ENCODE measurements at places on chromosomes 4 and X.
A peak's percentile ranks its signal among the peaks of the same experiment; 100 is the strongest.

- DNase-seq = no peak
Observed at GRCh38 chr4:74631338-74631737, 163.0 kb downstream of the BTC start.

DNA sequence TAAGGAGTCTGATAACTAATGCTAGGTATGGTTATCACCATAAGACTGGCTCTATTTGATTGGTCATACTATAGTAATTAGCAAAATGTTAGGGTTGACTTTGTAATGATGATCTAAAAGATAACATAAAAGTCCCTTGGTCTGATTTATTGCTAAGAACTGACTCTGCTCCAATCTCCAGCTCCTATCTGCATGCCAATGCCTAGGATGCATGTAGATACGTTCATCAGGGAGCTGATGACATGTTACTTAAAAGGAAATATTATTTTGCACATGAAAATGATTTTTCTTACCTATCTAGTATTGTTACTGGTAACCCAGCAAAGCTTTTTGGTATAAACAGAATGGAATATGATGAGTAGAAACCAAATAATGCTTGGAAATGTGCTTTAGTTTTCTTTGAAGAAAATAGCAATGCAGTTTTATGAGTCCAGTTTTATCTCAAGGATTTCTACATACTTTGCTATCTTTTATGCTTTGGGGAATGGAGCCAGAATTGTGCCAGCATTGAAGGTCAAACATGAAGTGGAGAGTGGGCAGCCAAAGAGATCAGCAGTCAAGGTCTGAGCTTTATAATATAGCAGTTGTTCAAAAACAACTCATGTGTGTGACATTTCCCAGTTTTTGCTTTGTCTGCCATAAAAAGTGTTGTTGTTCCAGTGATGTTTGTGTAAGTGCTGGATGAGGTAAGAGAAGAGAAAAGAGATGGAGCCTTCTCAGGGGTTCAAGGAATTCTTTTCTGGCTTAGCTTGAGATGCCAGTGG is 121.0 kb downstream of the ARHGAP24 start:
- no peak for DNase-seq

DNA sequence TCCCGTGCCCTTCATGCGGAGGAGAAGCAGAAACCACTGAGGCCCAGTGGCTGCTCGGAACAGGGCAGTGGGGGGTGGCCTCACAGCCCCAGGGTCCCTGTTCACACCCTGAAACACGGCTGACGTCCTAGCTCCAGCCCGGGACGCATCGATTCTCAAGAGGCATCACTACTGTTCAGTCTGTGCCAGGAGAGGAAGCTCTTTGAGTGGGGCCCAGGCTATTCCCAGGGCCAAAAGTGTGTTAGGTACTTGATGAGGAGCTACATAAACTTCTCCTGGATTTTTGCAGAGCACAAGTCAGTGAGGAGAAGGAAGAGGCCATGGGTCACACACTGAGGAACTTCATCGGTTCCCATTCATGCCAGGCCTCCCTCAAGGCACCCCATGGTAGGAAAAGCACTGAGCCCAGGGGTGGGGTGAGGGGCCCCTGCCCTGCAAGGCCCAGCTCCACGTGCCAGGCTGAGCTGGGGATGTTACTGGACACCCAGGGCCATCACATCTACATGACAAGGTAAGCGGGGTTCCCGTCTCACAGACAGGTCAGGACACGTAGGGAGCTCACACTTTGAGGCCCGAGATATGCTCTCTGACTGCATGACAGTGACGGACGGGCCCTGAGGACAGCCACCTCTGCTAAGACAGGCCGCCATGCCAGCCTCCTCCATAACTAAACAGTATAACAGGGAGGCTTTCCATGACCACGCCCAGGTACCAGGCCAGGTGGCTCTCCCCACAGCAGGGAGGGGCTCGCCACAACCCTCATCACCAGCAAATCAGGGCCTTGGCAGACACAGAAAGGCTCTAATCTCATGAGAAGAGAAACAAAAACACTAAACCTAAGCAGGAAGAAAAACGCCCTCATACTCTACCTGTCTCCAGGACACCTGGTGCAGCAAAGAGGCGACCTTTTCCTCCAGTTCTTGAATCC is 12.4 kb downstream of the TNIP2 start:
- DNase-seq = no peak

GRCh38 chr4:64539234-64539849 is 130.1 kb upstream of the TECRL start:
- DNase-seq = peak; percentile 60

DNA sequence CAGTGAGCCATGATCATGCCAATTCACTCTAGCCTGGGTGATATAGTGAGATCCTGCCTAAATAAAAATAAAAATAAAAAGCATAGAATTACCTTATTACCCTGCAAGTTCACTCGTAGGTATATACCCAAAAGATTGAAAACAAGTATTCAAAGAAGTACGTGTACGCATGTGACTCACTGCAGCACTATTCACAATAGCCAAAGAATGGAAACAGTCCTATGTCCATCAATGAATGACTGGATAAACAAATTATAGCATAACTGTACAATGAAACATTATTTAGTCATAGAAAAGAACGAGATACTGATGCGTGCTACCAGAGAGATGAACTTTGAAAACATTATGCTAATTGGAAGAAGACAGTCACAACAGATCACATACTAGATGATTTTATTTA is 204.6 kb upstream of the DIAPH2 start:
- DNase-seq = no peak

DNA sequence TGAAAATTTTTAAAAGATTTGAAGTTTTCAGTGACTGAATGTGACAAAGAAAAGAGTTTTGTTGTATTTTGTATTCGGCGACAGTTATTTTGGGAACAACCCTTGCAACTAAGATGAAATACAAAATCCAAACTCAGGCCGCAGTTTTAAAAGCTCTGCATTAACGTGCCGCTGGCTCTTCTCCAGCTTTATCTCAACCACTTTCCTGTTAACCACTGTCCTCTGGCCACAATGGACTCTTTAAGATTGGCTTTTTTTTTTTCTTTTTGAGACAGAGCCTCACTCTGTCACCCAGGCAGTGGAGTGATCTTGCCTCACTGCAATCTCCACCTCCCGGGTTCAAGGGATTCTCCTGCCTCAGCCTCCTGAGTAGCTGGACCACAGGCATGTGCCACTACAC is 22.1 kb upstream of the AMTN start:
- DNase-seq = peak; percentile 8

All from putamen (tissue), 1 donor.